H7 (cell line): ENCODE measurements at places on chromosomes 4 and X. TPM values are rescaled to one million over a fixed set of nuclear protein-coding genes. Genes with fewer than 3 reads are reported as not detected.
A peak's percentile ranks its signal among the peaks of the same experiment; 100 is the strongest.

- no peak for DNase-seq
These were observed 22.3 kb downstream of the TMPRSS11D start for GRCh38 chr4:67861513-67861912.

PPP1R2C gene
- not detected in 2 replicates for total RNA-seq

DNA sequence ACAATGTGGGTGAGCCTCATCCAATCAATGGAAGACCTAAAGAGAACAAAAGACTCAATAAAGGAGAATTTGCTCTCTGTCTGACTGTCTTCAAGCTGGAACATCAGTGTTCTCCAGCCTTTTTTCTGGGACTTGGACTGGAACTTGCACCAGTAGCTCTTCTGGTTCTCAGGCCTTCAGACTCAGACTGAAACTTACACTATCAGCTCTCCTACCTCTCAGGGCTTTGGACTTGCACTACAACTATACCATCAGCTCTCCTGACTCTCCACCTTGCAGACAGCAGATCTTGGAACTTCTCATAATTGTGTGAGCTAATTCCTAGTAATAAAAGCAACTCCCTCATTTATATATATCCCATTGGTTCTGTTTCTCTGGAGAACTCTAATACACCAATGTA, 185.9 kb downstream of the SMIM20 start:
- no peak for DNase-seq

POF1B gene
- not detected in 2 replicates for total RNA-seq

DNA sequence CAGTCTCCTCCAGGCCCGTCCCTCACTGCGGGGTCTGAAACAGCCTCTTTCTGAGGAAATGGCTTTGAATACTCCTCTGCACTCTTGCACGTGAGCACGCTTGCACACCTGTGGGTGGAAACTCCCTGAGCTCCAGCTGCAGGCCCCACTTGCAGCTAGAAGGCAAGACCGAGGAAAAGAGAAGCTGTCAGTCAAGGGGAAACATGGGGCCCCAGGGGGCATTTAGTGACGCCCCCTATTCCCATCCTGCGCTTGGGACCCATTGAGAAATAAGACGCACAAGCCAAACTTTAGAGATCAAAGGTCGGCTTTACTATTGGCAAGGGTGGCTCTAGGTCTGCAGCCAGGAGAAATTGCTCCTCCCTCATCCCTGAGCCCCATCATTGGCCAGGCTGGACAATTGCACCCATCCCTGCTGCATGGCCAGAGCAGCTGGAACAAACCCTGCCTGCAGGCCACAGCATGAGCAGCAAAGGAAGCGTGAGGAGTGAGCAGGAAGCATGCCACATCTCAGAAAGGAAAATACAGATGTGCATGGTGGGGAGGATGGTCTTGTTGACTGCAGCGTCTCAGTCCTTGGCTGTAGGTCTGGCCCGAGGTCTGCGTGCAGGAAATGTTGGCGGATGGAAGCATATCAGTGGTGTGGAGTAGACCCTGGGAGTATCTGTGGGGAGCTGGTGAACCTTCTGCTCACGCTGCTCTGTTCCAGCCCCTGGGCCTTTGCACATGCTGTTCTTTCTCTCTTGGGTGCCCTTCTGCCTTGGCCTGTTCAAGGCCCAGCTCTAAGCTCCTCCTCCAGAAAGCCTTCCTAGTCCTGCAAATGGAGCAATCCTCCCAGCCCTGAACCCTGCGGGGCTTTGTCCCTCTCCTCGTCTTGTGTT, 93.9 kb downstream of the PSAPL1 start:
- no peak for DNase-seq

- DNase-seq: no peak
These were observed 249.3 kb upstream of the GATB start for GRCh38 chr4:152009983-152010709.

GRCh38 chr4:87657525-87657924, 7.4 kb downstream of the DMP1 start:
- DNase-seq: no peak

GLRB gene
- 0.10 and 1.4 TPM in 2 replicates for total RNA-seq

DNA sequence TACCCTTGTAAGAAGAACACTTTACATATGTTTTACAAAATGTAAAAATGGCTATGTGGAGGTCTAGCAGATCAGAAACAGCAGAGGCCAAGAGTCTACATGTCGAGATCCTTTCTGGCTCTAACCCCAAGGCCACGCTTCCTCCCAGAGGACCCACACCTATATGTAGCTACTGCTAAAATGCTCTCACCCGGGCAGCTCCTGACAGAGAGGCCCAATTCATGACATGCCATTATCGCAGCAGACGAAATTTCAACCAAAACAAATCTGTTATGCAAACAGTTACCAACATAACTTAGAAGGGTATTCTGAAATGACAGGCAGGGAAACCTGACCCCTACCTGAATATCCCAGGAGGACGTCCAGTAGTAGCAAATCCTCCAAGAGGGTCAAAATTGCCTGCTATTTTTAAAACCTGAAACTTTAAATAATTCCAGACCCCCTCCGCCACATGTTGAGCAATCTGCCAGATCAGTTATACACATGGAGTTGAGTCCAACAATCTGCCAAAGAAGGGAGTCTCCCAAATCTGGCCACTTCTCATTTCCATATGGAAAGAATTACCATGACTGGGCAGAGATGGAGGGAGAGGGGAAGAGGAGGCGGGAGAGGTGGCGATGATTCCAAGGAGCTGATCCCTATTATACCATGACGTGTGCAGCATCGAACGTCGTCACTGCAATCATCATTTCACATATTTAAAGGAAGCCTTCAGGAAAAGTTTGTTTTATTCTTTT, 192.9 kb upstream of the TBL1X start:
- DNase-seq: no peak

DNA sequence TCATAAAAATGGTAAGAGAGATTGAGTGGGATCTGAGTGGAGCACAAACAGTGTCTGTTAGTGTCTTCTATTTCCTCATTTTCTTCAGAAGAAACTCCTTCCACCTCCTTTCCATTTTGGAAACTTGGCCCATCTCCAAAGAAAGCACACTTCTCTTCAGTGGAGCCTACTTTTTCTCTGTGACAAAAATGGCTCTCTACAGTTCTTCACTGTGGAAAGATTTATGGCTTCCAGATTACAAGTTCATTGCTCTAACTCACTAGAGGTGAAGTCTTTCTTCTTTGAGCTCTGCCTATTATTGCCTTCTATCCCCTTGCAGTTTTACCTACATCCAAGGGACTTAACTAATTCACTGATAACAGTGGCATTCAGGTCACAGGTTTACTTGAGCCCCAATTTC, 325.8 kb downstream of the ANTXR2 start:
- DNase-seq: no peak

- DNase-seq: no peak
These were observed 48.8 kb upstream of the GRPEL1 start for GRCh38 chr4:7116705-7117104.

MAOA gene
- 20.1 and 23.3 TPM in 2 replicates for total RNA-seq

DNA sequence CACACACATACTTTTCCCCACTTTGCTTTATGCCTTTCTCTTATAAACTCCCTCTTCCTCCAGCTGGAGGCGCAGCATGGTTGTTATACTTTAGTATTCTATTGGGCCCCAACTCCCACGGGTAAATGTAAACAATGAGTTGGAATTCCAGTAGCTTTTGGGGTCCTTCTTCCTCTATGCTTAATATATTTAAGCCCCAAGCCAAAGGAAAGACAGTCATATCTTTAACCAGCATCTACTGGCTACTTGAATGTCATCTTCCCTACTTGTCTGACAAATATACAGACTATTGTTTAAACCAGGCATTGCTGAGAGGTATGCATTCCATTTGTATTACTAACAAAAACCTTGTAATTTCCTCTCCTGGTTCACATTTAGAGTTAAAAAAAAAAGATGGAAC, 72.9 kb downstream of the WDR19 start:
- peak; percentile 15 for DNase-seq

DDX53 gene
- total RNA-seq: not detected in 2 replicates

MPC1L gene
- not detected in 2 replicates for total RNA-seq

DNA sequence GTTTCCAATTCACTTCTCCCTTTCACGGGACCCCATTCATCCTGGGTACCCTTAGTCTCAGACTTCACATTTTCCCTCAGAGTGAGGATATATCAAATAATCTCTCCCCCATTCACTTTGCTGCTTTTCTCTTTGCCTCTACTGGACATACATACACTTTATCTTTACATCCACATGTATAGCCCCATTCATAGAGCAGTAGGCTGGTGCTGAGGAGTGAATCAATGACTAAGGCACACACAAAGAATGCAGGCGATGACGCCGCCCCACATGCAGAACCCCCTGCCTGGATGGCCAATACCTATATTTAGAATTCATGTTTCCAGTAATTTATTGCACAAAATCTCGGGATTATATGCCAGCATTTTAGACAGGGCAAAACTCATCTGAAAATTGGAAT, 554.3 kb upstream of the TENM3 start:
- DNase-seq: no peak

CHST7 gene
- total RNA-seq: 47.2 and 55.7 TPM in 2 replicates

GRCh38 chr4:1097553-1097952, 15.8 kb downstream of the RNF212 start:
- no peak for DNase-seq

DNA sequence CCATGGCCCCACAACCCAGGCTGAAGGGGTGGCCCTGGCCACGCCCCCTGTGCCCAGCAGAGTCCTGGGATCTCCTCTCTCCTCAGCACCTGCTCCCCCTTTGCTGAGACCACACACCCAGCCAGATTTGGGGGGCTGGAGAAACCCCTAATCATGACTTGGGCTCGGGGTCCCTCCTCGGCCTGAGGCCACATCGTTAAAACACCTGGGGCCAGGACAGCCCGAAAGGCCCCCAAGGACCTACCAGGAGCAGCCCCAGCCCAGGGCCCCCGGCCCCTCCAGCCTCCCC, 116.7 kb downstream of the FAM53A start:
- no peak for DNase-seq

GRCh38 chr4:152206646-152207377, 329.1 kb downstream of the FBXW7 start:
- DNase-seq: no peak

DNA sequence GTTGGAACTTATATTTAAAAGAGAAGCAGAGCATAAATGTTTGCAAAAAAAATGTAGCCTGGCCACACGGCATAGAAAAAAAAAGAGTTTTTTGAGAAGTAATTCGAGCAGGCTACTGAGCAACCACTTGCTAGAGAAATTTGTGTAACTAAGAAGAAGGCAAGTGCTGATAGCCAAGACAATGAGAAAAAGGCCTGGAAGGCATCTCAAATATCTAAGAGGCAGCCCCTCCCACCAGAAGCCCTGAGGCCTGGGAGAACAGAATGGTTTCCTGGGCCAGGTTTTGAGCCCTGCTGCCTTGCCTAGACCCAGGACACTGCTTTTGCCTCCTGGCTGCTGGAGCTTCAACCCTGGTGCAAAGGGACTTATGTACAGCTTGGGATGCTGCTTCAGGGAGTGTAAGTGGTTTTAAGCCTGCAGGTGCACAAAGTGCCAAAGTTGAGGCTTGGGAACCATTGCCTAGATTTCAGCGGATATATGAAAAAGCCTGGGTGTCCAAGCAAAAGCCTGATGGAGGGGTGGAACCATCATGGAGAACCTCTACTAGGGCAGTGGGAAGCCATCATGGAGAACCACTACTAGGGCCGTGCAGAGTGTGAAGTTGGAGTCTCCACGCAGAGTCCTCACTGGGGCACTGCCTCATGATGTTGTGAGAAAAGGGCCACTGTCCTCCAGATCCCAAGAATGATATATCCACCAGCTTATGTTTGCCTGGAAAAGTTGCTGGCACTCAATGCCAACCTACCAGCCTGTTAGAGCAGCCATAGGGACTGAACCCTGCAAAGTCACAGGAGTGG, 9.7 kb downstream of the TECRL start:
- no peak for DNase-seq

DNA sequence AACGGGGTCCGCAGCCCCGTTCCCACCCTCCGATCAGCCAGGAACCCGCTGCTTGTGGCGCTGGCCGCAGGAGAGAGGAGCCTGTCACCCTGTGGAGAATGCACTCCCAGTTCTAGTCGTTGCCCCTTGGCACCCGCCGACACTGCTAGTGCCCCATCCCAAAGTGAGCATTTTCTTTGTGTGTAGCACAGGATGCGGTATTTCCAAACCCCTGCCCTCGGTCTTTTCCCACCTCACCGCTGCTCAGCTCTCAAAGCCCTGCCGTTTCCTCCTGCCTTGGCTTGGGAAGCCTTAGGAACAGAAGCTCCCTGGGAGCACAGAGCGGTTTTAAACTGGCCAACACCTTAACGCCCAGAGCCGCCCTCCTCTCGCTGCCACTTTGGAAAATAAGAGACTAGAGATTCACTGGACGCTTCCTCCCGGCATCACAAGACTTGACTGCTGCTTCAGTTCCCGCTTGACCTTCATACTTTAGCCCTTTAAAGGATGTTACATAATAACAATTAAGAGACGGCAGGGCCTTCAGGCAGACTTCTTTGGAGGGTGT, 772 bp downstream of the CYP4V2 start:
- DNase-seq: peak; percentile 75

NHS gene
- 5.2 and 5.4 TPM in 2 replicates for total RNA-seq

DNA sequence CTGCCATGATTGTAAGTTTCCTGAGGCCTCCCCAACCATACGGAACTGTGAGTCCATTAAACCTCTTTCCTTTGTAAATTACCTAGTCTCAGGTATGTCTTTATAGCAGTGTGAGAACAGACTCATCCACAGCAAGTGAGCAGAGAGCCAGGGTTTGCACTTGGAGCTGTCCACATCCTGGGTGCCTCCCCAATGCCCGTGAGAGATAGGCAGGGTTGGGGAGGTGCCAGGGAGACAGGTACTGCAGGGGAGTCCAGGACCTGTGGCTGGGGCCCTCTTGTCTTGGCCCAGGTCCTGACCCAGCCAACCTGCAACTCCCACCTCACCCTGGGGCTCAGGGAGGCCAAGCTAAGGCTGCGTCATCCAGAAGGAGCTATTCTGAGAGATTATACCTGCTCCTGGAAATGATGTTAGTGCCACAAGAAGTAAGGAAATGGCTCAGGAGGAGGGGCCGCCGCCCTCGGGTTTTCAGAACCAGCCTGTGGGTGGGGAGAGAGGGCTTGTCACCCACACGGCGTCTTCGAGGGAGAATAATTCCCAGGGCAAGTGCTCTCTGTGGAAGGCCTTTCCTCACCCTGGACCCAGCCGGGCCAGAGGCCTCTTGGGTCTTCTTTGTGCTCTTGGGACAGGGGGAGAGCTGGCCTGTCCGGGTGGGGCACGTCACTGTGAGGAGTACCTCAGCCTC, 66.5 kb downstream of the ADRA2C start:
- no peak for DNase-seq

- no peak for DNase-seq
These were observed 53.7 kb downstream of the ANAPC10 start for GRCh38 chr4:145044341-145044740.

DNA sequence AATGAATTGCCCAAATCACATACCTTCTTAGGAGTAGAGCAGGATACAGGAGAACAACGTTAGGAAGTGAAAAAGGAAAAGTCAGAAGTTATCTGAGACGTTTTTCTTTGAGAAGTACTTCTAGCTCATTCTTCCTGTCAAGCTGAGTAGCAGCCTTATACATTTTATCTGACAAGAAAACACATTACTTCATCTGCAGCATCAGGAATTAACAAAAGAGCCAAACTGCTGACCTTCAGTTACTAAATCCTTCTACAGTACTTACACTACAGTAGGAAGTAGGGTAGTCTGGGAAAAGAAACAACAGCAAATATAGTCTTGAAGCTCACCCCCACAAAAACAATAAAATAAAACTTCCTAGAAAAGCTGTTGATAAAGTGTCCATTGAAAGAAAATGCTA, 57.0 kb downstream of the ATP11C start:
- DNase-seq: no peak

GALNTL6 gene
- total RNA-seq: 0.22 and 0.24 TPM in 2 replicates
